MG63 (cell line): ENCODE measurements at places on chromosomes 3 and 15.
A peak's percentile ranks its signal among the peaks of the same experiment; 100 is the strongest.

- DNase-seq: peak; percentile 82
Measured at GRCh38 chr3:175002732-175003143, 143.6 kb downstream of the NAALADL2 start.

- peak; percentile 42 for DNase-seq
Measured at GRCh38 chr15:48806151-48806550, 4.7 kb downstream of the CEP152 start.

GRCh38 chr15:91853511-91853947, at the start of gene SLCO3A1:
TSS of gene SLCO3A1 (plus strand) at chr15:91853708.
- peak; percentile 83 for DNase-seq

DNA sequence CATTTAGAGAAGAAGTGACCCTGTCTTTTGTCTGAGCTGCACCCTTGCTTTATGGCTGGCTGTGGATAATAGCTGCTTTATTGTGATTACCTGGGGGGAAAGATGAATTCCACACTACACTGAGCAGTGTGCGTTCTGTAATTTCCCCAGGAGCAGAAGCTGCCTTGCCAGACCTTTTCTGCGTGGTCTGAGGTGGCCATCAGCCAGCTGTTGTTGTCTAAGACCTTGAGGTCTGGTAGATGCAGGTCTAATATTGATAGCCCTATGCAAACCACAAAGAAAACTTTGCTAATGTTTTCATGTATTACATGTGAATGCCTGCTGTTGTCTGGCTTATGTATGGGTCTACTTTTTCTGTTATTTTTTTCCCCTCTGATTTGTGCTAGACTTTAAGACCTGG, 144.6 kb downstream of the THSD4 start:
- DNase-seq: no peak

DNA sequence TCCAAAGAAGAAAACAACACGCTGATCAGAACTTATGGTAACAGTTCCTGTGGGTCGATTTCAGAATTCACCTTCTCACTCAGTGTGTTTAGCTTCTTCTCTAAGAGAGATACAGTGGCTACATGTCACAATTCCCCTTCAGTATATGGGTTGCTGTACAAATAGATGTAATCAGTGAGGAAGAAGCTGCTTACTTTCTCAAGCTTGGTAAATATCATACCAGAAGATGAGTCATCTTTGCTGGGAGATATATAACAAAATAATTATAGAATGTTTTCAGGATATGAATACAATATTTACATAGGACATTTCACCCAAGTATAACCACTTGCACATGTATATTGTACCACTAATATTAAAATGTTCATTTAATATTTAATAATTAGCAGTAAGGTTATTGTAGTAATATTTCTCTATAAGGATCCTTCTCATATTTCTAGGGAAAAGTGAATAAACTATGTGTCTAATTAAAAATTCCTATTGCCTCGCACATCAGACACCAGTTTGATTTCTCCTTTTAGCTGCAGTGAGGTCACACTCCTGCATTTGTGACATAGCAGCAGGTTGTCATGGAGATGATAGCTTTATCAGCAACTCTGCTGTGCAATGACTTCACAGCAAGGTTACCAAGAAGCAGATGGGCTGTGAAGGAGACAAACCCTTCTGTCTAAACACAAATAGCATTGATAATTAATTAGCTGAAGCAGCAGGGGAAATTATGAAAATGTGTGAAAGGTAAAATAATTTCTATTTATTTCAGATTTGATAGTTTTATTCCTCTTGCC, 211.4 kb downstream of the TUSC7 start:
- DNase-seq: no peak

- peak; percentile 12 for DNase-seq
Measured at GRCh38 chr15:59918994-59919951, 84.8 kb upstream of the FOXB1 start.

DNA sequence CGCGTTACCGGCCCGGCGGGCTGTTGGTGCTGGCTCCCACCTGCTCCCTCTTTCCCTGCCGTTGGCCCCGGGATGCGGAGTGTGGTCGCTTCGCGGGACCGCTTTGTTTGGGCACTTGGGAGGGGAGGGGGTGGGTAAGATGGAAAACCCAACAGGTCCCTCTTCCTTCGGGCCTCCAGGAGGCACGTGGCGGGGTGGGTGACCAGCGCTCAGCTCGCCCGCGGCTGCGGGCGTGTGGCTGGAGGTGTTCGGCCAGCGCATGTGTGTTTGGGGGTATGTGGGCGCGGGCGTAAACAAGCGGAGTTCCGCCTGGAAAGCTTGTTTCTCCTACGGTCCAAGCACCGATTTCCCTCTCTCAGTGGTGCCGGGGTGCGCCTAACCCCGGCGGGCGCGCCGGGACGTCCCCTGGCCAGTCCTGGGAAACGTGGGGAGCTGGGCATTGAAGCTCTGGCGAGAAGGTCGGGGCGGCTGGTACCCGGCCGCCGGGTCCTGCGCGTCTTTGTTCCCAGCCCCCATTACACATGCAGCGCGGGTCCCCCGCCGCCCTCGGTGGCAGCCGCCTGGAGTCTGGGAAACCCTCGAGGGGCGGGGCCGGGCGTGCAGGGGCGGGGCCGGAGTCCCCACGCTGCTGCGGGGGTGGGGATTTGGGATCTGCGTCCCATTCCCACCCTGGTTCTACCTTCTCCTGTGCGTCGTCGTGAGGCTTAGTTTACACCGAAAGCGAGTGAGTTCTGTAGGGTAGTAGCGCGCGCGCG, 1.4 kb downstream of the ACVR2B start:
- peak; percentile 31 for DNase-seq

DNA sequence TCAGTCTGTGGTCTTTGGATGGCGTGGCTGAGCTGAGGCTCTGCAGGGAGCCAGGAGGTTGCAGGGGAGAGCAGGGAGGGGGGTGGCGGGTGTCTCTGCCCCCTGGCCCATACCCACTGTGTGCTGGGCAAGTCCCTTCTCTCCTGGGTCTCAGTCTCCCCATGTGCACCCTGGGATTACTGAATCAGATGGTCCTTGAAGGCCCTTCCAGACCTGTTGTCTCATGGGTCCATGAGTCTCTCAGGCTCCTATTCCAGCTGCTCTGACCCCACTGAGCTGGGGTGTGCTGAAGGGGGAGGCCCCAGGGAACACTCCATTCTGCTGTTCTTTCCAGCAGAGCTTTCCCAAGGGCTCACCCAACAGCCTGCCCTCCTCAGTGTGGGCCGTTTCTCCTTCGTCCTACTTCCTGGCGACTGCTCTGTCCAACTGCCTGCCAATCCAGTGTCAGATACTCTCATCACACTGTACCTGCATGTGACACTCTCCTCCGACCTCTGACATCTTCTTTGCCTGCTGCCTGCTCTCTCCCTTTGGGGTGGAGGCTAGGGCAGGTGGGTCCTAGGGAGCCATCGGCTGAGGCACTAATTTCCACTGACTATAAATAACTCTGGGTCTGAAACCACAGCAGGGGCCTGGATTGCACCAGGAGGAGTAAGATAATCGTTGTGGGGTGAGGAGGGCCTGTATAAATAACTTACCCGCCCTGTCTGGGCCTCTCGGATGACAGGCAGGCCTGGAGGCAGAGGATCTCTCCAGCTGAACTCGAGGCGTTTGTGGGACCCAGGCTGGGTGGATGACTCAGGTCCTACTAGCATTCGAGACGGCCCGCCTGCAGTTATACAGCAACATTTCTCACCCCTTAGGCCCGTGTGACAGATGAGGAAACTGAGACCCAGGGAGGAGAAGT, 67.1 kb downstream of the ATP2B2 start:
- peak; percentile 56 for DNase-seq

DNA sequence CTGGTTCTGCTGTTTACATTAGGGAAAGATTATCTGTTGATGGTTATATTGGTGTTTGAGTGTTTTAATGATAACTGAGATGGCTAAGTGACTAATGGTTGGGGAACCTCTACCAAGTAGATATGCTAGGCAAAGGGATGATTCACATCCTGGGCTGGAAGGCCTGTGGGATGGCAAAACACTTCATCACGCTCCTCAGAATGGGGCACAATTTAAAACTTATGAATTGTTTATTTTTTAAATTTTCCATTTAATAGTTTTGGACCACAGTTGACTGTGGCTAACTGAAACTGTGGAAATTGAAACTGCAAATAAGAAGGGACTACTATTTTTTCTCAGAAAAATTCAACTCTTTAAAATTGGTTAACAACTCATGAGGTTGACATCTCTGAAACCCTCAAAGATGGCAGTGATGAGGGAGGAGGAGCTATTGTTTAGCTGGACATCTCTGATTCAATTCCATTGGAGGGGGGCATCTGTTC, 100.5 kb upstream of the ZBED2 start:
- peak; percentile 77 for DNase-seq

DNA sequence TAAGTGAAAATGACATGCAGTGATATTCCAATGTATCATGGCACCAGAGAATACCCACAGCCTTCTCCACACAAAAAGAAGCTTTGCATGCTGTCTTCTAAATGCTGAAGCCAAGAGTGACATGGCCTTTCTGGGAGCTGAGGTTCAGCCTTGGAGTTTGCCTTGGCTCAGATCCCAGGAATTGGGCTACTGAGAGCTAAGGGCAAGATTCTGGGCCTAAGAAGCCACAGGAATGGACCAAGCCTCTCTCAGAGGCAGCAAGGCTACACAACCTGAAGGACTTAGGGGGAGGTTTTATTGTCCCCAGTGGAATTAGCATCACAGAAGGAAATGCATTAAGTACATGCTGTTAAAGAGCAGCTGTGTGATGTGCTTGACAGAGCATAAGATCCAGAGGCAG, 1078.5 kb downstream of the TUSC7 start:
- DNase-seq: peak; percentile 83

GRCh38 chr3:169863458-169863899, 6.3 kb downstream of the LRRC31 start:
- DNase-seq: peak; percentile 38

- DNase-seq: no peak
Measured at GRCh38 chr15:52617026-52617425, 48.2 kb upstream of the ARPP19 start.

DNA sequence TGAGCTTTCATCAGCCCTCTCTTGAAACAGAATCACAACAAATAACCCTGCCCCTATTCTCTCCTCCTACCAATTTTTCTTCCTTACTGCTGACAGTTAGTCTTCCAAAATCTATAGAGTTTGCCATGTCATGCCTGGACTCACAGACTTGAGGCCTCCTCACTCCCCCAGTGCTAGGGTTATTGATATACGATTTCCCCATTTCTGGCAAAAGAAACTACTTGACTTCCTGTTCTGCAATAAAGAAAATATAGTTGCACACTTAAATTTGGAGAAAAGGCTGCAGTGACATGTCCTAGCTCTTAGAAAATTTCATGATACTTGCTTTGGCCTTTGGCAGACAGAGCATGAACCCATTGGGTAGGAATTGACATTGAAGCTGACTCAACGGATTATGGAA, 75.9 kb downstream of the CYP19A1 start:
- DNase-seq: no peak

DNA sequence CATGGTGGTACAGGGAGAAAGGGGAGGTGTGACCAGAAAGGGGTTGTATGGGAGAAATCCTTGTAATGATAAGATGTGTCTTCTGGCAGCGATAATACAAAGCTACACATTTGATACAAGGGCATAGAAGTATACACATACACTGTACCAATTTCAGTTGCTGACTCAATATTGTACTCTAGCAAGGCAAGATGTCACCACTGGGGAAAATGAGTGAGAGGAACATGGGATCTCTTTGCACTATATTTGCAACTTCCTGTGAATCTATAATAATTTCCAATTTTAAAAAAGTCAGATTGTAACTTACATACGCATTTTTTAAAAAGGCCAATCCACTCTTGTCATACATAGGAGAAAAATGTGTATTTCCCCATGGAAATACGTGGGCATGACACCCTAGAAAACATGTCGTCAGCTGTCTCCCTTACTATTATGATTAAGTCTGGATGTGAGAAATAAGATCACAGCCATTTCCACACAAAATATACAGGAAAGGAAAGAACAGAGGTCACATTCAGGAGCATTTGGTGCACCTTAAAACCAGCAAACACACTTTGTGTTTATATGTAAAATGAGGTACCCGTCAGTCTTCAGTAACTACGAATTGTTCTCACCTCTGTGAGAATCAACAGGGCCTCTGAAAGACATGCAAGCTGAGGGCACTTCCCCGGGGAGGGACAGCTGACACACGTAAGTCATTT, 22.9 kb downstream of the PRR23E start:
- no peak for DNase-seq

GRCh38 chr3:142960322-142960850, 3.1 kb downstream of the PAQR9 start:
- DNase-seq: no peak
